NCI-H2081 (cell line): ENCODE measurements at places on chromosomes 7 and 10.

- DNase-seq: no peak
Measured at GRCh38 chr7:126780993-126781392, 471.7 kb downstream of the GRM8 start.

GRCh38 chr10:98892523-98892922, 343.1 kb downstream of the HPSE2 start:
- no peak for DNase-seq

DNA sequence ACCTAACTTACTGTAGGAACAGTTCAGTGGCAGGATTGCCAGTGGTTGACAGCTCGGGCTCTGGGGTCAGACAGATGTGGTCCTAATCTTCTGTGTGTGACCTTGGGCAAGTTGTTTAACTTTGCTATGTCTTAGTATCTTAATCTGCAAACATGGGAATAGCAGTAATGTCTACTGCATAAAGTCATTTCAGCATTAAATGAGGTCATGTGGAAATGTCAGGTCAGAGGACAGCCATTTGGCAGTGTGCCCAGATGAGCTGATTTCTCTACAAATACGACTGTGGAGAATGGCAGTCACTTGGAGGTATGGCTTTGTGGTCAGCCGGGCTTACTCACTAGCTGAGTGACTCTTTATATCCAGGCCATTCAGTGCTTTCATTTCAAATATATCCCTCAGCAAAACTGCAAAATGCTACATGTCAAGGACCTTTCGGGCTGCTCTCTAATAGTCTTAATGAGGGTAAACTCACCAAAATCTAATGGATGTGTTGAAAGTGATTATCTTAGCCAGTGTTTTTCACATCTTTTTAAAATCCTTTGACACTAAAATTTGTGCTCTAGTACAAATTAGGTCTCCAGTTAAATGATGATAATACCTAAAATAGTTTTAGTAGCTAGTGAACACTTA, 171.4 kb downstream of the ST7 start:
- peak; percentile 19 for DNase-seq

DNA sequence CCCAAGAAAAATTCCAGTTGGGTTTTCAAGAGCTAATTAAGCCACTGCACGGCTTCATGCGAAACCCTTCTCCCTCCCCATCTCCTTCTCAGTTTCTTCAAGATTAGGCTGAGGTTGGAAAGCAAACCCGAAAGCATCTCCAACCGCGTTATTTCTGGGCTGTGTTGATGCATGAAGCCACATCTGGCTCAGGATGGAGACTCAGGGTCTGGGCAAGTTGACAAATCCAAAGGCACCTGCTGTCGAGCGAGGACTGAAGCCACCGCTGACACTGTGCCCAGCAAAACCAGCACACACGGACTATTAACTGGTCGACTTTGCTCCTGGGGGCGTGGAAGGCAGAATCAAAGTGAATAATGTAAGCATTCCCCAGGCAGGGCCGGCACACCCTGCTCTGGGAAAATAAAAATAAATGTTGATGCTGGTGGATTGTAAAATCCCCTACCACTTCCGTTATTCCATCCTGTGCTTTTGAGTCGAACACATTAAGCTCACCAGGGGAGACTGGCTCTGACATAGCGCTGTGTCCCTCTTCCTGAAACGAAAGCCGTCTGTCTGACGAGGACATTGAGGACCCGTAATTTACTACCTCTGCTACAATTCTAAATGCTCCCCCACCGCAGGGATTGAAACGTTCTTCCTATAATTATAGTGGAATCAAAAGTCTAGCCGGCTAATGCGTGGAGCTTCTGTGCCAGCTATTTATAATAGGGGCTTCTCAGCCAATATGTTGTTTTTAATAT, 269.8 kb downstream of the ADARB2 start:
- DNase-seq: peak; percentile 70

- DNase-seq: peak; percentile 24
Measured at GRCh38 chr7:103613655-103614642, 167.9 kb upstream of the SLC26A5 start.

DNA sequence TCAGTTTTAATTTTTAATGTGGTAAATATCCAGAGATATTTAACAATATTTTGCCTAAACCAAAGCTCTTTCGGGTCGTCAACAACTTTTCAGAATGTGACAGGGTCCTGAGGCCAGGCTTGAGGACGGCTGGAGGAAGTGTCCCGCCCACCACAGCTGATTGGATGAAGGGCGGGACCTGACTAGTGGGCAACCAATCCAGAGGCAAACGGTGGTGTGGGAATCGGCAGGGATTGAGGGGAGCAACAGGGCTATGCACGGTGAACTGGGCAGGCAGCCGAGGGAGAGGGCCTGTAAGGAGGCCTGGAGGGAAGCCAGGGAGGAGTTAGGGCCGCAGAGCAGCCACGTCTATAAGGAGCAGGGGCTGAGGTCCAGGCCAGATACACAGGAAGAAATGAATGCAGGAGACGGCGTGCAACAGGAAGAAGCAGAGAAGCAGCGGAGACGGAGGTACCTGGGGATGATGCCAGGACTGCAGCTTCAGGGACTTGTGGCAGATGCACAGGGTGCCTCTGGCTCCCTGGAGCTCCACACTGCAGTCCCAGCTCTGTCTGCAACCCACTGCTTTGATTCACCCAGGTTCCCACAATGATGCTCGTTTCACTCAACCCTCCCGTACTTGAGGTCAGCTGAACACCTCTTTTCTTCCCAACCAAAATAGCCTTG, 46.1 kb upstream of the ZMIZ1 start:
- DNase-seq: no peak

DNA sequence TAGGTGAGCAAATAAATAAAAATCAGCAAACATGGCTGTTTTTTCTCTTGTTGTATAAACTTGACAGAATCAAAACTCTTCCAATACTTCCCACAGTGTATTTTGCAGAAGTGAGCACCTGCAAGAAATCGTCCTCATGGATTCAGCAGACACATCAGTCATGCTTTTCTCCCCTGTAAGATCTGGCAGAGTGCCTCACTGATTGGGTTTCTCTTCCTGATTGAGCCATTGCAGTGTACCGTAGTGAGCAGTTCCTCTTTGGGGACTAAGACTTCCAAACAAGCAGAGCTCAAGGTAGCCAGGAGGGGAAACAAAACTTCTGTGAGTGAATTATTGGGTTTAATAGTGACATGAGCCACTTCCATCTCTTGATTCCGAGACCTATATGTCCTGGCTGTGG, 2.2 kb upstream of the CCDC3 start:
- DNase-seq: no peak

- DNase-seq: no peak
Measured at GRCh38 chr10:111247781-111248389, 171.1 kb downstream of the ADRA2A start.

GRCh38 chr7:71710442-71710841, 578.5 kb downstream of the GALNT17 start:
- no peak for DNase-seq

DNA sequence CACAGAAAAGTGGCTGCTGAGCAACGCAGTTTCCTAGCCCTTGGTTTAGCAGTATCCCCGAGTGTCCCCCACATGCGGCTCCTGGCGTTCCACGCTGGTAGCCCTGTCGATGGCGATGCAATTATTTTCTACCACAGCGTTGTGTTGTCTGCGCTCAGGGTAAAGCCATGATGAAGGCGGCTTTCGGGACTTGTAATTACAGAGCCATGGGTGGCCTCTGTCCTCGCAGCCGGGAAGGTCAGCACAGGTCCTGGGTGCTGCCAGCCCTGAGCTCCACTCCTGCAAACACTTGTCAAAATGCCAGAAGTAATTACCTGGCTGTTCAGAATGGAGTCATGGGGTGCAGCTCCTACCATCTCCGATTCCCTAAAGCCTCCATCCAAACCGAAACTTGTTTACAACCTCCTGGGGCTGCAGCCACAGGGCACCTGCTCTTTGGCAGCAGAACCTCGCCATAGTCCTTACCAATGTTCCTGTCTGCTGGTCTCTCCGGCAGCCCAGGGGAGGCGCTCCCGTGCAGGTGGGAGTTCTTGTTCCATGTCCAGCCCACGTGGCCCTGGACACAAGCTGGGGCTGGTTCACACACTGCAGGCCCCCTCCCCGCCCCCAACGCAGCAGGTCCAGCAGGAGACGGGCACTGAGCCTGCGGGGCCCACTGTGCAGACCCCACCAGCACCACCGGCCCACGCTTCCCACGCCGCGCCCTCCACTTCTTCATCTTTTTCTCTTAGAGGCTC, 512.6 kb downstream of the PTPRN2 start:
- DNase-seq: peak; percentile 89

DNA sequence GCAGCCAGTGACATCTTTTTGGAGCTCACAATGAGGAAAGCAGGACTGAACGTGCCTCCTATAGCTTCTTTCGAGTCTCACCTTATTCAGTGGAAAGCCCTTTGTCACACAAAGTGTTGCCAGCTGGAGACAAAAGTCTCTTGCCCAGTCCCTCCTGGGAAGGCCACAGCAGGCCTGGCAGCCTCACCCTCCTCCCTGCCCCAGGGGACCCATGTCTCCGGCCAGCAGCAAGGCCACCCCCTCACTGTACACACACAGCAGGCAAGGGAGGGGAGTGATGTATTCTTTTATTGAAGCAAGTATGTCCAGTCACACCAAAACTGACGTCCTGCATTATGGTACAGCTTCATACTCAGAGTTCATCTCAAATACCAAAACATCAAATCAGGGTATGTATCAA, 56.0 kb downstream of the CSGALNACT2 start:
- no peak for DNase-seq

DNA sequence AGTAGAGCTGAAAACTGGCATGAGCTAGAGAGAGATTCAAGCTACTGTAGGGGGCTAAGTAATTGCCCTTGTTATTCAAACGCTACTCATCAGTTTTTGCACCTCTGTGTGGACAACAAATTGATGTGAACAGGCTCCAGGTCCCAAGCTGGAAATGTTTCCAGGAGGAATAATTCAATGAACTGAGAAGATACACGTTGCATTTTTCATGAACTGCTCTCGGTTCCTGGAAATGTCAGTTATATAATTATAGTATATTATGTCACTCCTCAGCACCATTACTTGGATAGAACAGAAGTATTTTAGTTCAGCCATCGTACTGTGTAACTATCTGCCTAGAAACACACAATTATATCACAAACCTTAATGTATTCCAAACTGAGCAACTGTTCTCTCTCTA, 65.9 kb upstream of the A1CF start:
- no peak for DNase-seq

DNA sequence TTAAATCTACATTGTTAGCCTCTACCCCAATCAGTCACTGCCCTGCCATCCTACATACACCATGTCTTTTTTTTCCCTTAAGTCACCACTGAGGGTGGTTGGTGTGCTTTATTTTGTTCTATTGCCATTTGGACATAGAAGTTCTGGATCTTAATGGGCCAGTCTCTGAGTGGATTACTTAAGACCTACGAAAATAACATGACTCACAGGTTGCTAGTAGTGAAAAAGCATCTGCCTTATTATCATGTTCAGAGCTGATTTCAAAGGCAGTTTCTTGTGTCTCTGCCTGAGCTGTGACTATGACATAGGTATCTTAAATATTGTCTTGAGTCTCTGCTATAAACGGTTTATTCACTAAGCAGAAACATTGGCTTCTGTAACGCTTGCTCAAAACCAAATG, 410.8 kb downstream of the MDFIC start:
- DNase-seq: no peak

GRCh38 chr10:129192344-129193128, 274.5 kb upstream of the MGMT start:
- no peak for DNase-seq

DNA sequence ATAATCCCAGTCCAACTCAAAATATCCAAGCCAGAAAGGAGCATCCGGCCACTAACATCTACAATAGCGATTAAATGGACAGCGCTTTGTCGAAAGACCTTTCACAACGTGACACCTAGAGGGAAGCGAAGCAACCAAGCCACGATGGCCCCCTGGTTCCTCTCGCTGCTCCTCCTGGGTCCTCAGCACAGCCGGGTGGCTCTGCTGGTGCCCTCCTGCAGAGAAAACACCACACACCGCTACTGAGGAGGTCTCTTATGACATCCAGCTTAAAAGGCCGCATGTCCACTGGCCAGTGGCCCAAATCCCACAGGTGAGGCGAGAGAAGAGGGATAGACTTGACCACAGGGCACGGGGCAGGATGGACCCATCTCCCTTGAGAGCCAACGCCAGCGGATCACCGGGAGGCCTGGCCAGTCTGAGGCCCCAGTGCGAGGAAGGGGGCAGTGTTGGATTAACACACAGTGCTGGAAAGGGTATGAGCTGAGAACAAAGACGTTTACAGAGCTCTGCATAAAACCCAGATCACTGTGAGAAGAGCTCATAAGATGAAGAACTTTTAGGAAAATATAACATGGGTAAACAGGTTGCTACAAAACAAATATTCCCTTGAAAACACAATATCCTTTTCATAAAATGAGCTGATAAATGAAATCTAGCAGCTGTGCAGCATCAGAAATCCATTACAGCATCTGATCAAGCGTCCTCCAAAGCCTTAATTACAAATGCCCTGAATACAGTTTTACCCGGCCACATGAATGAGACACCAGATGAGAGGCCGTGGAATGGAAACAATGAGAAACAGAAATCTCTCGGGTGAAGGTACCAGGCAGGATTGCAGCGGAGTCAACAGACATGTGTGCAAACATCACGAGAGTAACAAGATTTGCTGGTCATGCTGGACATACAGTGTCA, 236.7 kb downstream of the DIP2C start:
- DNase-seq: no peak

GRCh38 chr7:40983111-40983510, 719.8 kb downstream of the INHBA start:
- DNase-seq: no peak

DNA sequence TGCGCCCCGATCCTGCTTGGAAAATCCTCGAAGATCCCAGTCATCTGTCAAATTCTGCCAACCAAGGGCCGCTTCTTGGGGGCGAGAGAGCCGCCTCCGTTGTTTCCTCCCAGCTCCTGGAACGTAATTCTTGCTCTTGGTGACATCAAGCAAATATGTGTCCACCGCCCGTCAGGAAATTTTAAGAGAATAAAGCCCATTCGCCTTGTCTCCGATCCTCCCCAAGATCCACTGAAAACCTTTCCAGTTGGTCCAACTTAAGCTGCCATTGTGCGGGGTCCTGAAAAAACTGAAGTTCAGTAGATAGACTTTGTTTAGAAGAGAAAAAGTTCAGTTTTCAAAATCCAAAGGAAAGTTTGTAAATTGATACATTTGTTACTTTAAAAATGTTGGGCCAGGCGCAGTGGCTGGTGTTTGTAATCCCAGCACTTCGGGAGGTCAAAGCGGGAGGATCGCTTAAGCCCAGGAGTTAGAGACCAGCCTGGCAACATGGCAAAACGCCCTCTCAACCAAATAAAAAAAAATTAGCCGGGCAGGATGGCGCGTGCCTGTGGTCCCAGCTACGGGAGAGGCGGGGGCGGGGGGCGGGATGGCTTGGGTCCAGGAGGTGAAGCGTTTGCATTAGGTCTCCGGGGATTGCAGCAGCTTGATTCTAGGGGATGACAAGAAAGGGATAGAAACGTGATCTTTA, 1.0 kb upstream of the ZNF800 start:
- peak; percentile 40 for DNase-seq

DNA sequence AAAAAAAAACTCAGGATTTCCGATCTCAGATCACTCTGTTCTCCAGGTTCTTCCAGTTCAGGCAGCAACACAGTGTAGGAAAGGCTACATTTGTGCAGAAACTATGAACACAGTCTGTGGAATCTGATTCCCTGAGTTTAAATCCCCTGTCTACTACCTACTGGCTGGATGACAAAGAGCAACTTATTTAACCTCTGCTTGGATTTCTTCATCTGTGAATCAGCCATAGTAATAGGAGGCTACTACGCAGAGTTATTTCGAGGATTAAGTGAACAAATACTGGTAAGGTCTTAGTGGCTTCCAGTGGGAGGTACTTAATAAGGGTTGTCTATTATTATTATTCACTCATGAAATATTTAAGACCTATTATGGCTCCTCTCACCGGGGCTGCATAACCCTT, 44.3 kb upstream of the PDCD4 start:
- DNase-seq: no peak
